Brain (organoid and tissue), 16 donors: ENCODE measurements at places on chromosomes 12 and 14.

- no peak for DNase-seq
Observed at GRCh38 chr12:52631676-52632459, 13.5 kb upstream of the KRT73 start.

- no peak for DNase-seq
Observed at GRCh38 chr14:94099006-94099405, 11.5 kb upstream of the IFI27 start.

DNA sequence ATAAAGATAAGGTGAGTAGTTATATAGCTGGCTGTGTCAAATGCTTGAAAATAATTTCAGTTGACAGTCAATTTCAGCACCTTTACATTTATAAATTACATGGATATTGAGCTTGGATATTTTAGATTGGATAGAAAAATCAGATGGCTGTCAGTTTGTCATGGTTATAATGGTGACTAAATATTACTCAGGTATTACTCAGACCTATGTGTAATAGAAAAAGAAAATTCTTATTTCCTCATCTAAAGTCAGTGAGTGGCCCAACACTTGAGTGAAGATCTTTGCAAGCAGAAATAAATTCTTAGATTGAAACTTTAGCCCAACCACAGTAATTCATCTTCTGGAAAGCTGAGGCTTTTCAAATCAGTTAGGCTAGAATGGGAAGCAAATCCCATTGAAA lies 354.4 kb downstream of the NAV3 start:
- DNase-seq, result no peak

- DNase-seq, result no peak
Observed at GRCh38 chr14:51676549-51676948, 24.8 kb downstream of the FRMD6 start.

- DNase-seq, result no peak
Observed at GRCh38 chr12:123278101-123278627, 6.5 kb upstream of the CDK2AP1 start.

DNA sequence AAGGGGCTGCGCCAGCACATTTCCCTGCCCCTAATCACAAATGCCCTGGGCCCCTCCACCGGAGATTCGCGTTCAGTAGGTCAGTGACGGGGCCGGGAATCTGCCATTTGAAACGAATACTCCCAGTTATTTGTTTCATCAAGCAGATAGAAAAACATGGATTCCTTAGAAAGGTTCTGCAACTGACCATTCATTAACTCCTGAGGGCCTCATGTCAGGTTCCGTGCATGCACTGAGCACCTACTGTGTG lies 25.6 kb upstream of the UBC start:
- DNase-seq, result no peak

GRCh38 chr12:89845366-89845765 lies 136.7 kb upstream of the ATP2B1 start:
- no peak for DNase-seq

DNA sequence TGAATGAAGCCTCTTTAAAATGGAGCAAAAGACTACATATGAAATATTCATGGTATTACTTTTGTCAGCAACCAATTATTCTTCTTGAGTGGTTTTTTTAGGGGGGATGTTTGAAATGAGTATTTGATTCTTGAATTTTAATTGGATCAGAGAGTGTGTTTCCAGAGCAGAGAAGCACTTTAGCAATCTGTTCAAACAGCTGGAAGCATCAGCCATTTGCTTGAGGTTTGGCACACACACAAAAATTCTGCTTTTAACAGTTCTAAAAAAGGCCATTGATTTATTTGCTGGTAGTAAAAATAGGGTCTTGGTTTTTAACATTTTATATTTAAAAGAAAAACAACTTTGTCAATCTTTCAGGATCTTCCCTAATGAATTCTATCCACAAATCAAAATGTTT lies 292.7 kb downstream of the LRFN5 start:
- DNase-seq, result peak; percentile 75
